Stimulated activated CD8-positive, alpha-beta memory T cell treated with anti-CD3 and anti-CD28 coated beads, Interleukin-7, amount 100 ng/mL, for 48 hours (primary cell): ENCODE measurements at places on chromosomes 11 and 22.

DNA sequence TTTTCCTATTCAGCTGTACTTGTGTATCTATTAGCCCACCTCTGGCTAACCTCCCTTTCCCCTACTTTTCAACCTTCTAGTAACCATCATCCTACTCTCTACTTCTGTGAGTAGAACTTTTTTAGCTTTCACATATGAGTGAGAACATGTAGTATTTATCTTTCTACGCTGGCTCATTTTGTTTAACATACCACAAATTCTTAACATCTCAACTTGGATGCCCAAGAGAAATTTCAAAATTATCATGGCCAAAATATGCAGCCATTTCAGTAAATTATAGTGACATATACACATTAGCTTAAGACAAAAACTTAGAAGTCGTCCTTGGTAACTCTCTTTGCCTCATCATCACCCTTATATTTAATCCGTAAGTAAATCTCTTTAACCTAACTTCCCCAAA, 34.7 kb downstream of the LUZP2 start:
- no peak for DNase-seq

DNA sequence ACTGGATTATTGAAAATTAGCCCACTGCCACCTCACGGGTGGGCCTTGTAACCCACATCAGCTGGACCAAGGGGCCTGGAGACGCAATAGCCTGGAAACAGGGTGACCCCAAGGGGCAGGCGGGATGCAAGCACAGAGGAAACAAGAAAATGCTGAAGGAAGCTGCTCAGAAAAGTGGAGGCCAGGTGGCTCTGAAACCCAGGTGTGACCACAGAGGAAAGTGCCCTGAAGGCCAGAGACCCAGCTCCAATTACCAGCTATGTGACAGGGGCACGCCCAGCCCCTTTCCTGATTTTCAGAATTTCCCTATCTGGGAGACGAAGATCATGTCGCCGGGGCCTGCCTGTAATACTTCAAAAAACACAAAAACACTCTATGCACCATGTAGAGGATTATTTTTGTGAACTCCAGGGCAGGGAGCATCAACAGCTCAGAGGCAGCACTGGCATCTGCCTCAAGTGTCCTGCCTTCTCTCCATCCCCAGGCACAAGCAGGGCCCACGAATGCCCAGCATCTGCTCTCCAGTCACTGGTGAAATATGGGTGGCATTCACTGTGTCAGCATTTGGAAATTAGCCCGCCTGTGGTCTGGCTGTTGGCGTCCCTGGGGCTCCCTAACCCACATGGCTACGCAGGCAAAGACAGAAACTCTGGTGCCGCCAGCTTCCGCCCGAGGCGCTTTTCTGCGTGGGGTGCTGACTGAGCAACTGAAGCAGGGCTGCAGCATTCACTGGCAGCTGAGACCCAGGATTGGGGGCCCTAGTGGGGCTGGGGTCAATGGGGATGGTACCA, 6.3 kb downstream of the KCNJ1 start:
- DNase-seq = no peak

DNA sequence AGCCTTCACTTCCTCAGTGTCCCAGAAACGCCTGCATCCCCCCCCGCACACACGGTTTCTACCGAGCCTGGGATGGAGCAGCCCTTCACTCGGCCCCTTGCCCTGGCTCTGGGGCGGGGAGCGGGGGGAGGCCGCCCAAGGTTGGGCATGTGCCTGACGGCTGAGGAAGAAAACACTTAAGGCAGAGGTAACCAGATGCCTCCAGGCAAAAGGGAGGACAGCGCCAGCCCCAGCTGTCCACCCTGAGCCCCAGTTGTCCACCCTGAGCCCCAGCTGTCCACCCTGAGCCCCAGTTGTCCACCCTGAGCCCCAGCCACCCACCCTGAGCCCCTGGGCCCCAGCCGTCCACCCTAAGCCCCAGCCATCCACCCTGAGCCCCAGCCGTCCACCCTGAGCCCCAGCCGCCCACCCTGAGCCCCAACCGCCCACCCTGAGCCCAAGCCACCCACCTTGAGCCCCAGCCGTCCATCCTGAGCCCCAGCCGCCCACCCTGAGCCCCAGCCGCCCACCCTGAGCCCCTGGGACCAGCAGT, 3.8 kb upstream of the TTLL8 start:
- DNase-seq = no peak

GRCh38 chr22:37068859-37069258, 17.3 kb downstream of the KCTD17 start:
- no peak for DNase-seq

GRCh38 chr11:121500275-121500674, 47.5 kb upstream of the SORL1-AS1 start:
- no peak for DNase-seq

- no peak for DNase-seq
These were observed 168.6 kb upstream of the GRK3 start for GRCh38 chr22:25395915-25396314.

- no peak for DNase-seq
These were observed 26.5 kb downstream of the TRIM77 start for GRCh38 chr11:89736566-89736965.

DNA sequence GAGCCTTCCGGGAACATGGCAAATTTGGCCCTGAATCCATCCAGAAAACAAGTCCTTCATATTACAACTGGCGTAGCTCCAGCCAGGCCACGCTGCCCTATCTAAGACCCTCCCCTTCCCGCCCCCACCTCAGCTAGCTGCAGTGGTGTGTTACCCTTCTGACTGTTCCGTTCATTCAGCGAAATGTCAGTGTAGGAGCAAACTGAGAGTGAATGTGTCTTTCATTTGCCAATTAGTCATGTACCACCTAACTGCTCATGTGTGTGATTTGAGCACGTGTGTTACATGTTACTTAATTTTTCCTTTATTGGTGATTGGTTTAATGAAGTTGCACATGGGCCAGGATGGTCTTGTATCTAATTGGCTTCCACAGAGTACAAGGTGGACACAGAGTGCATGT, 34.8 kb upstream of the POU2AF1 start:
- peak; percentile 51 for DNase-seq

- DNase-seq = no peak
These were observed 39.5 kb downstream of the IGF2 start for GRCh38 chr11:2099516-2100349.

DNA sequence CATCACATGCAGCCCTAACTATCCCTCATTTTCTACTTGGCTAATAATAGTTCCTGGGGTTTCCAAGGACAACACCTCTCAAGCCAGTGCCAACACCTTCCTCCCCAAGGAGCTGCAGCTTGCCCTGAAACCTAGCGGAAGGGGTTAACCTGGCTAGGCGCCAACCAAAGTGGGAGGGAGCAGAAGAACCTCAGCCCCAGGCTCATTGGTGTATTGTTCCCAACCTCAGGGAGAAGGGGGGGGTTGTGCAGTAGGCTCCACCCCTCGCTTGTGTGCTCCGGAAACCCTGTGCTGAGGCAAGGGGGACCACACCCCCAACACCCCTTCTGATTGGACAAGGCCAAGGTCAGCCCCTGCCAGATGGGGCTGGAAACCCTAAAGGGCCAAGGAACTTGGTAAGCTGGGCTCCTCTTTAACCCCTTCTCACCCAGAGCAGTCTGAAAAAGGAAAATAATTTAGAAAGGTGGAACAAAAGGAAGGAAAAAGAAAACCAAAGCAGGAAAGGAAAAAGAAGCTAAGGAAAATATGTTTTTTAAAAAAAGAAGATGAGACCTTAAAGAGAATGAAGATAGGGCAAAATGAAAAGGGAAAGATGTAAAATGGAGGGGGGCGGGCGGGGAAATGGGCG, 2.5 kb downstream of the MTA2 start:
- DNase-seq = peak; percentile 91

DNA sequence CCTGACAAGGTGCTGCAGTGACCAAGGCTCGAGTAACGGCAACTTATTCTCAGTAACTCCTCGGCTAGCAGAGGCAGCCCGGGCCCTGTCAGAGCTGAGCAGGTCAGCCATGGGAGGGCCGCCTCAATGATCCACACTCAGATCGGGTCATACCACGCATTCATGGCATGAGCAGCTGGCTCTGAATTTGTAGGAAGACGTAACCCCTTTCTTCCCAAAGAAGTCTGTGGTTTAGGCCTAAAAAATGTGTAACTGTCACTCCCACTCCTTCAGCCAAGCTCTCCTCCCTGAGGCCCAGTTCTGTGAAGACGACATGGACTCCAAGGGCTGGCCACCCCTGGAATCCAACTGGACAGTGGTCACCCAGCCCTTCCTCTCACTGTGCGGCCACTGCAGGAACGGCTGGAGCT, 30.0 kb downstream of the PPP2R1B start:
- DNase-seq = no peak

- no peak for DNase-seq
These were observed 2154.9 kb downstream of the LRRC4C start for GRCh38 chr11:39304586-39304985.

GRCh38 chr22:38345782-38346181, 28.5 kb upstream of the CSNK1E start:
- DNase-seq = no peak

DNA sequence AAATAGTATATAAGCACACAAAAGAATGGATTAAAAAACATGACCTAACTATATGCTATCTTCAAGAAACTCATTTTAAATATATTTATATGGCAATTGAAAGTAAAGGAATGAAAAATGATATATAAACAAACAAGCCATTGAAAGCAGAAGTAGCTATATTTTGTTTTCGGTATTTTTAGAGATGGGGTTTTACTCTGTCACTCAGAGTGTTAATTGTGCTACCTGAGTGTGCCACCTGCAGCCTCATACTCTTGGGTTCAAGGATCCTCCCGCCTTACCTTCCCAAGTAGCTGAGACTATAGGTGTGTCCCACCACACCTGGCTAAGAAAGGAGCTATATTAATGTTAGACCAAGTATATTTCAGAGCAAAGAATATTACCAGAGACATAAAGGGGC, 624.1 kb downstream of the BUD13 start:
- DNase-seq = no peak
